ENCODE measurements at places on chromosomes 3 and 15.

GRCh38 chr3:117104792-117105191 is 395.2 kb downstream of the TUSC7 start:
- DNase-seq: no peak

GRCh38 chr15:72252663-72253299 is 19.6 kb downstream of the PARP6 start:
- DNase-seq: no peak

GRCh38 chr15:30990446-30991254 is 778 bp downstream of the MTMR10 start:
- no peak for DNase-seq

GRCh38 chr3:12920967-12921366 is 79.6 kb upstream of the RPL32 start:
- no peak for DNase-seq

DNA sequence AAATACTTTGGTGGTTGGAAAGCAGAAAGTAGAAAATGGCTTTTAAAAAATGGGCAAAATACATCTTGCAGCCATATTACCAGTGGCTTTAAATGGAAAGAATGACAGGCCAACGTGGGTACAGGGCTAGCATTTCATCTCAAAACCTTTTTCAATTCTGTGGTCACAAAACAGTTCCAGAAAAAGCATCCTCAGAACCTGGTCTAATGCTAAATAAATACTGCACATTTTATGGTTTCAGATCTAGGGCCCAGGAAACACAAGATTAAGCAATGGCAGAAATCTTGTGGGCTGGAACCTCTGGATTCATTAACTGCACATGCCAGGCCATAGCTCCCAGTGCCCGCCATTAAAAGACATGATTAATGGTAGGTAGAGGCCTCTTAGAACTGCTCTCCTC is 470.2 kb upstream of the RASGRP1 start:
- DNase-seq: no peak

- no peak for DNase-seq
Observed at GRCh38 chr3:149581681-149582370, 76.0 kb downstream of the WWTR1 start.

DNA sequence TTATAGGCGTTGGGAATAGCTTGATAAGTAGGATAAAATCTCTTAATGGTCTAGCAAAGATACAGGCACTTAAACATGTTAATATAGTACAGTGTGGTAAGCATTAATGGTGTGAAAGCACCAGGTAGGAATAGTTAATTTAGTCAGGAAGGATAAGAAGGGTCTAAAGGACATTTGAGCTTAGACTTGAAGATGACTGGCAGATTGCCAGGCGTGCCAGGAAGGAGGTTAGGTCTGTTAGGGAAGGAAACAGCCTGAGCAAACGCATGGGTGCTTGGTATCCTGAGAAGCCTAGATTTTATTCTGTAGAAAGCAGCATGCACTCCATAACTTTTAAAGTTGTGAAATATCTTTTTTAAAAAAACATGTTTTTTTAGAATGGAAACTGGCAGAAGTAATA is 17.7 kb downstream of the SEC62 start:
- no peak for DNase-seq

Data from stimulated activated naive CD8-positive, alpha-beta T cell treated with anti-CD3 and anti-CD28 coated beads, Interleukin-15, amount 100 ng/mL, for 72 hours (primary cell).